ENCODE measurements at places on chromosomes 5 and 9. TPM values are rescaled to one million over a fixed set of nuclear protein-coding genes. Genes with fewer than 3 reads are reported as not detected.

KCNV2 gene
- not detected for total RNA-seq

SPINK7 gene
- not detected for total RNA-seq

KYAT1 gene
- 12.8 TPM for total RNA-seq

NR5A1 gene
- total RNA-seq: not detected

PKD2L2 gene
- not detected for total RNA-seq

GPR150 gene
- 0.49 TPM for total RNA-seq

FOXD4 gene
- 0.45 TPM for total RNA-seq

OCLN gene
- total RNA-seq: 18.5 TPM

GRCh38 chr5:68330574-68330973, 115.0 kb downstream of the PIK3R1 start:
- DNase-seq: no peak

GRCh38 chr9:117480253-117480652, 65.4 kb upstream of the ASTN2 start:
- DNase-seq: no peak

DNA sequence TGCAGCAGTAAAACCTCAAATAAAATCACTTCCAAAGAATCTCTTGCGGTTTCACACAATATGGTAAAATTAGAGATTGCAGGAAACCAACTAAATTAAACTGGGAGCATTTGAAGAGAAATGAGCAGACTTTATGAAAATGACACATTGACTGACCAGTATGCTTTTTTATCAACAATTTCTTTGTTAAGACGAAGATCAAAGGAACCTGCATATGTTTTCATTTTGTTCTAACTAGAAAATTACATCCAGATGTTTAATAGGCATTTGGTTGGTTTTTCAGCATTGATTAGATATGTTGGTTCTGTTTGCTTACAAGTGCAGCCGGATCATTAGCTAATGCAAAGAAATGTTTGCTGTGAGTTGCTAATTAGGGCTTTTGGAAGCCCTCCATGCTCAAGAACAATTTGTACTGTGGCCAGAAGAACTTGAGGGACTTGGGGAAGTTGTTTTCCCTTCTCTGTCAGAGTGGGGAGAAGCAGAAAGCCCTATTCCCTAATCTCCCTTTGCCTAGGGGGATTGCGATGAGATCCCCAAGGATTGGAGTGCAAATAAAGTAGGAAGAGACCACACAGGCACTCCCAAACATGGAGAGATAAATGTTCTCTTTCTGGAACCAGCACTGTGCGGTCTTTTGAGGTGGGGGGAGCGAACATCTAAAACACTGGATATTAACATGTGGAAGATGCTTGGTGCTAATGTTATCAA, 4.5 kb upstream of the TLE1 start:
- DNase-seq: no peak

DNA sequence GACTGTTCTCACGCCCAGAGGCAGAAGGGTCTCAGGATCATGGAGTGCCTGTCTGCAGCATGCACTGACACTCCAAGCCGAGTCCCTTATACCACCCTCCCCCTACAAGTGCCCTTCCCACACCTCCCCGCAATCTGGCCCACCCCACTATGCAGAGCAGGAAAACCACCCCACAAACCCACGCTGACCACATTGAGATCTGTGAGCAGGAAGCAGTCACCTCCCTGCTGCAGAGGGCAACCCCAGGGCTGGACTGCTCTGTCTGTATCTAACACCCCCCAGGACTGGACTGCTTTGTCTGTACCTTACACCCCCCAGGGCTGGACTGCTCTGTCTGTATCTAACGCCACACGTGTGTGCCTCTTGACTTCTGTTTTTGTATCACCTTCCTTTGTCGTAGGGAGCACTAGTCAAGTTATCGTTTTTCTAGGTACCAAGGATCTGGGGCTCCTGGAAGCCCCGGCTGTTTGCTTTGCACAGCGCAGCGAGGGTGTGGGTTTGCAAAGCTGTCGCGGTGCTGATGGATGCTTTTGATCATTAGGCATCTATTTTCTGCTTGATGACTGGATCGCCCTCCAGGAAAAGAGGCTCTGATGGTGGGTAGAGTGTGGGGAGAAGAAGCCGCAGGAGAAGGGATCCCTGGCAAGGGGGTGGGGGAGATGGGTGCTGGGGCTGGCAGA, 21.5 kb downstream of the OLFM1 start:
- DNase-seq: no peak

DNA sequence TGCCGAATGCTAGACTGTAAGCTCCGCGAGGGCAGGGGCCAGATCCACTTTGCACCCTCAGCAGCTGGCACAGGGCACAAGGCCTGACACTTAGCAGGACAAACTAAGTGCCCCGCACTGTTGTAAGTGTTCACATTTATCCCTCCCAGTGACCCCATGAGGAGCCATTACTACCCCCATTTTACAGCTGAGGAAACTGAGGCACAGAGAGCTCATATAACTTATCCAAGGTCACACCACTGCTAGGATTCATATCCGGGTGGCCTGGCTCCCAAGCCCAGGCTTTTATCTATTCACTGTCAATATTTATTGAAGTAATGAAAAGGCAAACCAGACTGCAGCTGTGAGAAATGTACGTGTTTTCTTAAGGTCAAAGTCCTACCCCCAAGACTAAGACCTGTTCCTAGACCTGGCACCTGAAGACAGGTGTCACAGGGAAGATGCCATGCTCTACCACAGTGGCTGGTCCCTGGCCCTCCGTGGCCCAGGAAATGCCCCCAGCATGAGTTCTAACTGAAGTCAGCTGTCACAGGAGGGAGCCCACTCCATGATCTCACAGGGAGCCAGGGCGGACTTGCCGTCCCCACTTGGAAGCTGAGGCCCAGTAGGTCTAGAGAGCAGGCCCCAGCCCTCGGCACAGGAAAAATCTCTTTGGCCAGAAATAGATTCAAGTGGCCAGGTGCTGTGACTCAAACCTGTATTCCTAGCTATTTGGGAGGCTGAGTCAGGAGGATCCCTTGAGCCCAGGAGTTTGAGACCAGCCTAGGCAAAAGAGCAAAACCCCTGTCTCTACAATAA, 74.7 kb upstream of the IL17B start:
- DNase-seq: no peak

GRCh38 chr5:124870070-124870469, 123.6 kb upstream of the ZNF608 start:
- DNase-seq: no peak

DNA sequence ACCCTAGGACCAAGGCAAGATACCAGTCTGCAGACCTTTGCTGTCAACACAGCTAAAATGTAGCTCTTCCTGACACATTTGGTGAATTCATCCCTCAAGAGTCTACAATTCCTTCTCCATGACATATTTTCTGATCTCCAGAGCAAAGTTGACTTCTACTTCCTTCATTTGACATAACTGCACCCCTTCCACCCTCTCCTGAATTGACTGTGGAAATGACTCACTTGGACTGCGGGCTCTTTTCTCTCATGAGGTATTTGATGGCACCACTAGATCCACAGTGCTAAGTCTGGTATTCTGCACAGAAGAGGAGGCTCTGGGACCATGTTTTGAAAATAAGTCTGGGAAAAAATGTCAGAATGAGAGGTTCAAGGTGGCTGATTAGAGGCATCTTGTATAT, 338.4 kb upstream of the TRPC7 start:
- no peak for DNase-seq

DNA sequence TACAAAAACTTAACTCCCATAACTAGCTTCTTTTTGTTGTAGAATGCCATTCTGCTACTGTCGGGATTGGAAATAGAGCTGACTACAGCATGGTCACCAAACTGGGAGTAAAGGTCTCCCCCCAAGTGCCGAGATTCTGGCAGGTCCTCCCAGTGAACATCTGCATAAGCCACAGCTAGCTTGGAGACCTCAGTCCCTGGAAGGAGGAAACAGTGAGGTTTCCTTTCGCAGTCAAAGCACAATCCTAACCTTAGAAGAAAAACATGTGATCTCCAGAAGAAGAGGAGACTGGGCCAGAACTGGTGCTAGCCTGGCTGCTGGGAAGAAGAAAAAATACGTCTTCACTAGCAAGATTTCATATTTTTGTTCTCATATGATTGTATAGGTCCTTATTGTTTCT, 127.4 kb downstream of the SCAMP1 start:
- no peak for DNase-seq

DNA sequence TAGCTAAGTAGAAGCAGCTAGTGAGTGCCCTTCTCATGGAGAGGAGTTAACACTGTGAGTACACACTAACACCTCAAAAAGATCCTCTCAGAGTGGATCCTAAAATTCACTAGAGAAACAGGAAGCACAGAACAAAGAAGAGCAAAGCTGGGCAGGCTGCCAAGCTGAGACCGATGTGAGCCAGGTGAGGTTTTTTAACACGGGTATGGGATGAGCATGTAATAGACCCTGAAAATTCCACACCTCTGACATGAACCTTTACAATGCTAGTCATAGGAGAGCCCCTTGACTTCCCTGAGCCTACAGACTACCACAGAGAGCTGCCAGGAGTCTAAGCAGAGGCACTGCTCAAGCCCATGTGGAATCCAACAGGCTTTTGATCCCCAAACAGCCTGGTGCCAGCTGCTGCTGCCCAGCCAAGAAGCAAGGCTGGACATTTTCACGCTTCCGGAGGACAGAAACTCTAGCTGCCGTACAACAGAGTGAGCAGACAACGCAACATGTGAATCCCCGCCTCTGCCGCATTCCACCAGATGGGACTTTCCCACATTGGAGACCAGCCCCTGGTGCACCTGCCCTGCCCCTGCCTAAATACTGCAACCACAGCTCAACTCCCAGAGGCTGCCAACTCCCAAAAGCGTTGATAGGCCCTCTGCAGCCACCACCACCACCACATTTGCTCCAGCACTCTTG, 280.8 kb downstream of the CDH10 start:
- no peak for DNase-seq

DNA sequence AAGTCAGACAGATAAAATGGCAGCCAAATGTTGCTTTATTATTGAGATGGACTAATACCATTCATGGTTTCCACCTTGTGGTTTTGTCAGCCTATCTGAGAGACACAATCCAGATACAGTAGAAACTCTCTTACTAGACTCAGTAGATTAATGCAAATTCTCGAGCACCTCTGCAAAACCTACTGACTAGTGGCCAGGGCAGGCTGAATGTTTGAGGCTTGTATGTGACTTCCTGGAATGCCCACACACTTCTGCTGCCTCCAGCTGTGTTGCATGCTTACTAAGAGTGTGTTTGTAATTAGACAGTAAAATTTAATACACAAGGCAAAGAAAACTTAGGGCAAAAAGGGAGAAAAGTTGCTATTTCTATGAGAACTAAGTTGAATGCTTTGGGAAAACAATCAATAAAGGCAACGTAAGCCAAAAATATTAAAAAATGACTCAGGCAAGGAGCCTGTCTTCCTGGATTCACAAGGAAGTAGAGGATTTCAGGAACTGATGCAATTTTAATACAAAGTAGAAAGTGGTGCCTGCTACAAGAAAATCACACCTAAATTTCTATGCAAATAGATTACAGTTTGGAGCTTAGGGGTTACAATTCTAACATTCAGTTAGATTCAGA, 30.2 kb upstream of the CCNG1 start:
- no peak for DNase-seq

DNA sequence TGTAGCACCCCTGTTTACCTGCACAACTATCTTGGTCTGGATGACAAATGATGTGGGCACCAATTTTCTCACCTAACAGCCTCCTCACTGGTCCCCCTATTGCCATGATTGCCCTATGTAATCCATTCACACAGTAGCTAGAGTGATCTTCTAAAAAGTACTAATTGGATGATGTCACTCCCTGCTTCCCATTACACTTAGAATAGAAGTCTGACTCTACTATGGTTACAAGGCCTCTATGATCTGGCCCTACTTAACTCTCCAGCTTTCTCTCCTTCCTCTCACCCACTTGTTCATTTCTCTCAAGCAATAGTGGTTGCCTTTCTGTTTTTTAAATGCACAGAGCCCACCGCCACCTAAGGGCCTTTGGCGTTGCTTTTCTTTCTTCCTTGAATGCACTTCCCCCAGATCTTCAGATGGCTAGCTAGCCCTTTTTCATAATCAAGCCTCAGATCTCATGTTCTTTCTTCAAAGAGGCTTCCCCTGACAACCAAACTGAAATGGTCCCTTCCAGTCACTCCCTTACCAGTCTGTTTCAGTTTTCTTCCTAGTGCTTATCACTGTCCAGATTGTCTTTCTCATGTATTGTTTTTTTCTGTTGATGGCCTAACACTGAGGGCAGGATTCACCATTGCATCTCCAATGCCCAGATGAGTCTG, 8.7 kb downstream of the IGIP start:
- DNase-seq: no peak

DNA sequence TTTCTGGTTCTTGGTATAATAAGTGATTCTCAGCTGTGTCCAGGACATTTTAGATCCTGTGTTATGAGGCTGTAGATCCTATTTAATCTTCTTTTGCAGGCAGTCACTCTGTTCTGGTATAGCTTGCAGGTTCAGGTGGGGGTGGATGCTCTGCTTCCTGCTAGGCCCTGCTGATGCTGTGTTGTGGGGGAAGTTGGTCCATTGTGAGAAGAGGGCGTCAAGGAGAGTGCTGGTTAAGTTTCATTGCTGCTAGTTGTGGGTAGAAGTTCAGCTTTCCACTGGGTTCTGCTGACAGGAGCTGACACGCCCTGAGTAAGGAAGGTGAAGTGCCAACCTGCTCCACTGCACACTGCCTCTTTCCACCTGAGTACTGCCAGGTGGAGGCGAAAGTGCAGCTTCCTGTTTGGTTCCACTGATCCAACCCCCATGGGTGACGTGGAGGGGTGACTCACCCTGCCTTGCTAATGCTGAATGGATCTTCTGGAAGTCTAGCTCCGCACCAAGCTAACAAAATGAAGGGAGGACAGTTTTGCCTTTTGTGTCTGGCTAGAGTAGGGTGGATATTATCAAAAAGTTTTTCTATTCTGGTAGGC, 16.3 kb downstream of the NMRK1 start:
- DNase-seq: no peak
